Pericardium fibroblast (primary cell): ENCODE measurements at places on chromosomes 6 and 20. TPM values are rescaled to one million over a fixed set of nuclear protein-coding genes. Genes with fewer than 3 reads are reported as not detected.

NINL gene
- 6.0 and 10.2 TPM in 2 replicates for total RNA-seq

CNR1 gene
- 0.93 and 8.3 TPM in 2 replicates for total RNA-seq

HLA-DOB gene
- 2.2 TPM in 1 of 2 replicates, not detected in the other for total RNA-seq

TBC1D20 gene
- 36.1 and 38.8 TPM in 2 replicates for total RNA-seq

GSTA3 gene
- not detected in 2 replicates for total RNA-seq

CAPN11 gene
- 0.35 TPM in 1 of 2 replicates, not detected in the other for total RNA-seq

ADGRF4 gene
- total RNA-seq, result 0.09 and 0.12 TPM in 2 replicates

HLA-A gene
- total RNA-seq, result 292 and 331 TPM in 2 replicates

PLN gene
- 0.12 TPM in 1 of 2 replicates, not detected in the other for total RNA-seq

MRS2 gene
- 13.1 and 20.2 TPM in 2 replicates for total RNA-seq

ERVFRD-1 gene
- total RNA-seq, result not detected in 2 replicates

WFDC12 gene
- total RNA-seq, result not detected in 2 replicates

AIF1 gene
- total RNA-seq, result 1.4 TPM in 1 of 2 replicates, not detected in the other

BPI gene
- 0.12 TPM in 1 of 2 replicates, not detected in the other for total RNA-seq

BTBD3 gene
- 11.1 and 15.5 TPM in 2 replicates for total RNA-seq

GNRH2 gene
- total RNA-seq, result not detected in 2 replicates

SLCO4A1 gene
- 0.12 and 0.26 TPM in 2 replicates for total RNA-seq

PRRT1 gene
- total RNA-seq, result 0.47 and 0.85 TPM in 2 replicates

ADGB gene
- total RNA-seq, result not detected in 2 replicates
